NCI-H2171 treated with DMSO at 0.1 percent for 48 hours (cell line): ENCODE measurements at places on chromosomes 11 and 22.

DNA sequence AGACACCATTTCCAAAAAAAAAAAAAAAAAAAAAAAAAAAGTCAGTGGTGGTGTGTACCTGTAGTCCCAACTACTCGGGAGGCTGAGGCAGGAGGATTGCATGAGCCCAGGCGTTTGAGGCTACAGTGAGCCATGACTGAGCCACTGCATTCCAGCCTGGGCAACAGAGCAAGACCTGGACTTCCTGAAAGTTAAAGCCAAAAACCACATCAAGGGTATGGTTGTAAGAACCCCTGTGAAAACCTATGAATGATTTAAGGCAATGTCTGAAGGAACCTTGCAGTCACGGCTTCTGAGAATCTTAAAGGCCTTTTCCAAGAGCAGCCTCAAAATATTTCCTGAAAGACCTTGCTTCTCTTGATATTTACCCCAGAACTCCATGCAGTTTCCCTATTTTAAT, 30.5 kb upstream of the MSANTD2 start:
- no peak for DNase-seq

GRCh38 chr11:69076129-69076791, 27.5 kb downstream of the TPCN2 start:
- DNase-seq, result no peak

DNA sequence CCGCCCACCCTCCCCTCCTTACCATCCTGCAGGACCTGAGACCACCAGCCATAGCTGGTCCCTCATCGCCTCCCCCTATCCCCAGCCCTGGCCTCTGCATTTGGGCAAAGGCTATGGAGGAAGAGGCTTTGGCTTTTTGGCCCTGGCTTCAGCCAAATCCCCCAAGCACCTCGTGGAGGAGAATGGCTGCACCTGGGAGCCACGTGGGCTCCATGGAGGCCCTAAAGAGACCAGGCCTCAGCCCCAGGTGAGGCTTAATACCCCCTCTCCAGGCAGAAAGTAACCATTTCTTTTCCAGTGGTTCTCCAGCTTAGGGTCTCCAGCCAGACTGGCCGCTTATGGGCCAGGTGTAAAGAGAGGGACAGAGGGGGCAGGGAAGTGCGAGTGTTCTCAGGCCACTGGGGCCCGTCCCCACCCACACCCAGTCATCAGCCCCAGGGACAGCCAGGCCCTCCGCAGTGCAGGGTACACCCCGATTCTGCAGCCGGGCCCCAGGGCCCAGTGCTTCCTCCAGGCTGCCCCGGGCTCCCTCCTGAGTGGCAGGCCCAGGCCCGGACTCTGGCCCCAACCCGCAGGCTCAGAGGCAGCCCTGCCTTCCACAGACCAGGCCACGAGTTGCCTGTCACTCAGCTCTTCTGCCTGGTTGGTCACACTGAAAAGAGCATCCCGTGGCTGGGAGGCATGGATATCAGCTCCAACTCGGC, 26.4 kb downstream of the CDKN1C start:
- DNase-seq, result no peak

DNA sequence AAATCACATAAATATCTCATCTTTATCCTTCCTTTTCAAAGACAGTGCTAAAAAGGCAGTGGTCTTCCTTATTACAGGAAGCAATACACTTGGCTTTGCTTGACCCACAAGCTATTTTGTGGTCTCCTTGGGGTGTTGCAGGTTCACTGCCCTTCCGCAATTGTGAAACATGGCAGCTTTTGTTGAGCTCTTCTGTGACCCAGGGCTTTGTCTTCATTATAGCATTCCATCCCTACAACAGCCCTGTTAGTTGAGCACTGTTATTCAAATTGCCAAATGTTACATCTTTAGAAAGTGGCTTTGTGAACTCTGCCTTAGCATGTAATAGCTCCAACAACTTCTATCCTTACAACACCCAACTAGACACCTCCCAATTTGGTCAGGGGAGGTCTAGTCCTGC, 107.1 kb downstream of the OPCML start:
- DNase-seq, result no peak

DNA sequence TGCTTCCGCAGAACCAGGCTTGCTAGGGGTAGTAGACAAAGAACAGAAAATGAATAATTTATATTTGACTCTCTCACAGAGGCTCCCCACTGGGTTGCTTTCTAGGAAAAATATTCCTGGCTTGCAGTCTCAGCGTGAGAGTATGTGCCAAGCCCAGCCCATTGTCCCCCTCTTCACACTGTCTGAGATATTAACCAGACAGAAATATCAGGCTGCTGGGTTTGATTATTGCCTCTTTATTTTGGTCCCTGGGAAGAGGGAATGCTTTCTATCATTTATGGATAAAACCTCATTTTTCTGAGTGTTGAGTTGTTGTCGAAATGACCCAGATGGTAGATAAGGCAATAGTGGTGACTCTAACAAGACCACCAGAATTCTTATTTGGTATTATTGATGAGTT, 367.9 kb downstream of the METTL15 start:
- DNase-seq, result no peak

DNA sequence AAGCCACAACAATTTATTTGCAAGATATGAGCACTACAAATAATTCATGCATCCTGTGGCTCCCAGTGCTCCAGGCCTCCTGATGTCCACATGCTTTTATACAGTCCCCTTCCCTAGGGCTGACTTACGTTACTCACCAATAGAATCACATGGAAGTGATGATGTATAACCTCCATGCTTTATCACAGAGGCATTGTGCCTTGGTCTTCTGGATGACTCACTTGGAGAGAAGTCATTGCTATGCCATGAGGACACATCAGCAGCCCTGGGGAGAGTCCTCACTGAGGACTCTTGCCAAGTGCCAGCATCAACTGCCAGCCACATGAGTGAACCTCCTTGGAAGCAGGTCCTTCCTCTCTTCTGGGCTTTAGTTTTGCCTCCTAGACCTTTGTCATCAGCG, 22.0 kb upstream of the IGSF9B start:
- no peak for DNase-seq

GRCh38 chr11:78251083-78251775, 62.5 kb downstream of the USP35 start:
- DNase-seq, result no peak

DNA sequence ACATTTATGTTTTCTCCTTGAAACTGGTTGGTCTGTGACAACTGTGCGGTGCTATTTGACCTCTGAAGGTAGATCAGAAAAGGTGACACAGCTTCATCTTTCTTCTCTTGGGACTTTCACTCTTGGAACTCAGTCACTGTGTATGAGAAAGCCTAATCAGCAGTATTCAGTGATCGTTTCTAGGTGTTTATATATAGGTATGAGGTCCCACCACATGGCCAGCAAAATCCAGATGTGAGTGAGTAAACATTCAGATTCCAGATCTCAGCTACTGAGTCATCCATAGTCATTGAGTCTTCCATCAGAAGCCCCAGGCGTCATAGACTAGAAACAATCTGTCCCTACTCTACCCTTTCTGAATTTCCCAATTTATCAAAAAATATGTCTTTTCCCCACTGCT, 117.3 kb upstream of the CTSC start:
- DNase-seq, result no peak

DNA sequence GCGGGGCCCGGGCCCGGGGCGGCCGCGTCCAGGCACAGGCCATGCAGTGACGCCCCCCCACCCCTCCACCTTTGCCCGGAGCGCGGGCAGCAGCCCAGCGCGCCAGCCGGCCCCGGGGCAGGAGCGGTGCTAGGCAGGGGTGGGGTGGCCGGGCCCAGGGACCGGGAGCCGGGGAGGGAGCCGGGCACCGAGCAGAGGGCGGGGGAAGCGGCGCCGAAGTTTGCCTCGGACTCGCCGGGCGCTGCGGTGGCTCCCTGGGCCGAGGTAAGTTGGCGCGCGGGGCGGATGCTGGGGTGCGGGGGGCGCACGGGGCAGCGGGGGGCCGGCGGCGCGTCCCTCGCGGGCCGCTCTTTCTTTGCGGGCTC, 332 bp downstream of the TEAD1 start:
- no peak for DNase-seq

- DNase-seq, result no peak
Measured at GRCh38 chr11:132519241-132519815, 1013.0 kb downstream of the OPCML start.

DNA sequence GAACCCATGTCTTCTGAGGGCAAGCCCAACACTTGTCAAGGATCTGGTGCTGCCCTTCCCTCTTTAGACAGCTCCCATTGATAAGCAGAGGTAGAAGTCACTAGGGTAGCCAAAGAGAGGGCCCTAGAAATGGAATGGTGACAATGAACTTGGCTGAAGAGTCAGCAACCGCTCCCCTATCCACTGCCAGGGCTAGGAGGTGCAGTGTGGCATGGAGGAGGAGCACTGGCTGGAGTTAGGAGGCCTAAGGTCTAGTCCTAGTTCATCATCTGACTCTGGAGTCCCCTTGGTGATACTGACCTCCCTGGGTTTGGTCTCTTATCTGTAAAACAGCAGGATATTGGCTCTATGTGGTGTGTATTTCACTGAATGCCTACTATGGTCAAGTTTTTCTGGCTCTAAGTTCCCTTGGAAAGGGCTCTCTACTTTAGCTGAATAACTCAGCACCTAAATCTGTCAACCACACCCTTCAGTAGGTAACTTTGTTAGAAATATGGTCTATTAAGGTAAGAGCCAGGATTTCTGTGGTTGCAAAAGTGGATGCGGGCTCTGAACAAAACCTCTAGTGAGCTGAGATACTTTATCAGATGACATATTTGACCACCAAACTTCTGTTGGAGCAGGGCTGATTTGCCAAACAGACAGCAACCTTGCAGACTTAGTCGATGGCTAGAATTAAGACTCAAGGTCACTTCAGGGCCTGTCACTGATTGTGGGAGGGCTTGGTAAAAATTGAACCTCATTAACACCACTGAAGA, 10.5 kb downstream of the TIMP3 start:
- no peak for DNase-seq

GRCh38 chr11:64502634-64503033, 88.4 kb upstream of the SLC22A12 start:
- no peak for DNase-seq
